ENCODE measurements at places on chromosomes 16 and 17. TPM values are rescaled to one million over a fixed set of nuclear protein-coding genes. Genes with fewer than 3 reads are reported as not detected.
A peak's percentile ranks its signal among the peaks of the same experiment; 100 is the strongest.

The CDR2 gene
- total RNA-seq: 34.2 TPM

DNA sequence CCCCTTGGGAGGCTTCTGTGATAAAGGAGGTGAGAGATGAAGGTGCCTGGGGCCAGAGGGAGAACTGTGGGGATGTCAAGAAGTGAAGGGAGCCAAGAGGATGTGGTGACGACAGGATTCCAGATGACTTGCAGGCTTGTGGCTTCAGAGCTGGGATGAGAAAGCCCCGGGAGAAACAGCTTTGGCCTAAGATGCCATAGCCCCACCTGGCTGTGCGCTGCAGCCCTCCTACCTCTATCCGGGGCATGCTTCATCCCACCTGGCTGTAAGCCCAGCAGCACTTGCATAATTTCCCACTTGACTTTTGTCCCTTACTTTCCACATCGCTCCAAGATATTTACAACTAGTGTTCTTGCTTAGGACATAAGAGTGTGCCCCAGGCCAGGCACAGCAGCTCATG, 29.3 kb downstream of the GINS3 start:
- peak; percentile 95 for DNase-seq

The TRPV3 gene
- 1.2 TPM for total RNA-seq

- DNase-seq: no peak
These were observed 11.5 kb downstream of the KLHL36 start for GRCh38 chr16:84659656-84660300.

- peak; percentile 34 for DNase-seq
These were observed 63.2 kb upstream of the TRAP1 start for GRCh38 chr16:3780570-3780969.

The NUPR1 gene
- 72.5 TPM for total RNA-seq

DNA sequence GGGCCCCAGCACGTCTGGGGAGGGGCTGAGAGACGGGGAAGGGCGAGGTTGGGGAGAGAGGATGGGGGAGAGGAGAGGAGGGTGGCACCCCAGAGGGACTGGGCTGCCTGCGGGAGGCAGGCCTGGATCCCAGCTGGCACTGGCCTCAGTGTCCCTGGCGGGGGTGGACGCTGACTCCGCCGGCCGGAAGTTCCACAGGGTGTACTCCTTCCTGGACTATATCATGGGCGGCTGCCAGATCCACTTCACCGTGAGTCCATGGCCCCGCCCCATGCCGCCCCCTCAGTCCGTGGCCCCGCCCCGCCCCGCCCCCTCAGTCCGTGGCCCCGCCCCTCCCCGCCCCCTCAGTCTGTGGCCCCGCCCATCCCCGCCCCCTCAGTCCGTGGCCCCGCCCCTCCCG, 11.3 kb downstream of the CPNE7 start:
- peak; percentile 44 for DNase-seq

- no peak for DNase-seq
These were observed 11.3 kb downstream of the CDK3 start for GRCh38 chr17:76011951-76012350.

DNA sequence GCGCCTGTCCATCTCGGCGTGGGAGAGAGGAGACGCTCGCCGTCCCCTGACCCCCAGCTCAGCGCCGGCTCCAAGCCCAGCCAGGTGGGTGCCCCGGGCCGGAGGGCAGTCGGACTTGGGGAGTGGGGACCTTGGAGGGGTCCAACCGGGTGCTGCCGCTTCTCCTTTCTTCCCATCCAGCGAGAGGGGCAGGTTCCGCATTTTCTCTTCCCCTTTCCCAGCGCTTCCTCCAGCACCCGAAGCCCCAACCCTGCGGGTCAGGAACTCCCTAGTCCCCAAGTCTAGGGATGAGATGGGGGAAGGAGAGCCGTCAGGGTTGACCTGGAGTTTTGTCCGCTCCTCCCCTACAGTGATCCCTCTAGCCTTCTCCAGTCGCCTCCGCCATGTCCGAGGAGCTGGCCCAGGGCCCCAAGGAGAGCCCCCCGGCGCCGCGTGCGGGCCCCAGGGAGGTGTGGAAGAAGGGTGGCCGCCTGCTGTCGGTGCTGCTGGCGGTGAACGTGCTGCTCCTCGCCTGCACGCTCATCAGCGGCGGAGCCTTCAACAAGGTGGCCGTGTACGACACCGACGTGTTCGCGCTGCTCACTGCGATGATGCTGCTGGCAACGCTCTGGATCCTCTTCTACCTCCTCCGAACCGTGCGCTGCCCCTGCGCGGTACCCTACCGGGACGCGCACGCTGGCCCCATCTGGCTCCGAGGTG, at the start of gene OTOP2:
Gene OTOP2 (plus strand): TSS at position 24 of the 699 bp plus-strand sequence. CDS start 360 bp downstream, at position 384.
- no peak for DNase-seq

The CRYBA1 gene
- total RNA-seq: not detected

The MPRIP gene
- total RNA-seq: 295 TPM

The TBX6 gene
- not detected for total RNA-seq

- no peak for DNase-seq
These were observed 2.4 kb downstream of the RAD51C start for GRCh38 chr17:58694826-58695225.
